ENCODE measurements at places on chromosomes 3 and 15.

GRCh38 chr3:188157971-188158370 is 4.0 kb downstream of the LPP start:
- no peak for DNase-seq

DNA sequence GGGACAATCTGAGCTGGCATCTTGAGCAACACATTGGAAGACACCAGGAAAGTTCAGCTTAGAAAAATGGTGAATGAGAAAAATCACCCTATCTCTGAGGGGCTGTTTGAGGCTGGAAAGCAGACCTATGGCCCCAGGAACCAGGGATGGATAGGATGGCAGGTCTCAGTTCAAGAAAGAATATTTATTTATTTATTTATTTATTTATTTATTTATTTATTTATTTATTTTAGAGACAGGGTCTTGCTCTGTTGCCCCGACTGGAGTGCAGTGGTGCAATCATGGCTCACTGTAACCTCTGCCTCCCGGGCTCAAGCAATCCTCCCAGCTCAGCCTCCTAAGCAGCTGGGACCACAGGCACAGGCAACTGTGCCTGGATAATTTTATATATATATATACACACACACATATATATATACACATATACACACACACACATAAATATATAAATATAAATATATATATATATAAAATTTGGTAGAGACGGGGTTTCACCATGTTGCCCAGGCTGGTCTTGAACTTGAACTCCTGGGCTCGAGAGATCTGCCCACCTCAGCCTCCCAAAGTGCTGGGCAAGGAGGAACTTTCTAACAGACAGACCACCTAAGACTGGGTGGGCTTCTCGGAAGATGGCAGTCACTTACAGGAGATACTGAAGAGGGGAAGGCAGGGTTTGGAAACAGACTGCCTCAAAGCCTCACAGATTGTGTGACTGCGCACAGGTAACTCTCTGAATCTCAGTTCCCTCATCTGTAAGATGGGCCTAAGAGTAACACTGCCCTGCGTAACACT is 29.7 kb downstream of the CCDC13 start:
- DNase-seq, result no peak

GRCh38 chr3:129010310-129010956 is 9.3 kb downstream of the EFCC1 start:
- no peak for DNase-seq

DNA sequence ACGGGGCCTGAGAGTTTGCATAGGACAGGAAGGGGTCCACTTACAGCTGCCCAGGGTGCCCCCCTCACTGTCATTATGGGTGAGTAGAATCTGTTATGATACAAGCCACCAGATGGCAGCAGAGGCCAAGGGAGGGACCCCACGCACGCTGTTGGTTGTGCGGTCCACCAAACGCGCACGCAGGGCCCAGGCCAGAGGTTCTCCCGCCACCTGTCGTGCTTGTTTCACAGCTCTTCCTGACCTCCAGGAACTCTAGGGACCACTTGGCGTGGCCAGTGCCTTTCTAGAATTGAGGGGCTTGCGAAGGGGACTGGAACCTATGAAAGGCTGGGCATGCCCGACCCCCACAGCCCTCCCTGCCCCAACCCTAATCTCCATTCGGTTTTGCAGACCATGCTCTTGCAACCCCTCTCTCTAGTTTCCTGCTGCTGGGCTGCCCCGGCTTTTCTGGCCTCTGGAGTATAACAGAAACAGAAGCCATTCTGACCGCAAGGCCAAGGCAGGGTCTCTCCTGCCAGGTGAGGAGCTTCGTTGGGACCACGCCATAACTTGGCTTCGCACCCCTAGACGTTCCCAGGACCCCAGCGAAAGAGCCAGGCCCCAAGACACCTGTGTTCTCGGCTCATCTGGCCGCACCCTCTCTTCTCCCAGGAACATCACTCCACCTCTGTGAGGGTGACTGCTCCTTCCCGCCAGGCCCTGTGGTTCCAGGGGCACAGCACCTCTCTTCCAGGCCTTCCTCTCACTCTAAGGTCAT is 46.0 kb downstream of the ALDH1L1 start:
- peak; percentile 80 for DNase-seq

DNA sequence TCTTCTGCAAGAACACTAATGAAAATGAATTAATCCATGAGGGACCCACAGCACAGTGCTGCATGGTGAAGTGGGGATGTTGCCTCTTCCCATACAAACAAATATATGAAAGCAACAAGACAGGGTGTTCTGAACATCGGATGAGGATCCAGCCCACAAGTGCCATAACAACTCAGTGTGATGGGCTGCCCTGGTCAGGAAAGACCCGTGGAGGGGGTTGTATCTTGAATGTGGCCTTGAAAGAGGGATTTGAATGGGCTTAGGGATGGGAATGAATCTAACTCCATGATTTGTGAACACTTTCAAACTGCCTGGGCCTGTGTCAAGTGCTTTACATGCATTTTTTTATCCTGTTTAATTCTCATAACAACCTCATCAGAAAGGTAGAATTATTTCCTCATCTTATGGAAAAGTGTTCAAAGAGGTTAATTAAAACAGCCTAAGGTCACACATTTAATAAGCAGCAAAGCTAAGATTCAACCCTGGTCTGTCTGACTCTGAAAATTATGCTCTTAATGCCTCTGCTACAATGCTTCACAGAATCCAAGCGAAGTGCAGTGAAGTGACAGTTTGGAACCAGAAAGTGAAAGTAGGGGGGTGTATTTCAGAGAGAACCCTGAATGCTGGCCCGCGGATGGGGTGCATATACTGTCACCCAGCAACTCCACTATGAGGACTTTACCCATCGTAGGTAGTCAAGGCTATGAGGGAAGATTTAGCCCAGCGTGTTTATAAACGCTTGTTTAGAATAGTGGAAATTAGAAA is 65.6 kb upstream of the HEG1 start:
- DNase-seq, result no peak

- no peak for DNase-seq
These were observed 4.6 kb downstream of the ERICH6 start for GRCh38 chr3:150699068-150699639.

- DNase-seq, result no peak
These were observed 10.7 kb upstream of the CNTN6 start for GRCh38 chr3:1082108-1082507.

DNA sequence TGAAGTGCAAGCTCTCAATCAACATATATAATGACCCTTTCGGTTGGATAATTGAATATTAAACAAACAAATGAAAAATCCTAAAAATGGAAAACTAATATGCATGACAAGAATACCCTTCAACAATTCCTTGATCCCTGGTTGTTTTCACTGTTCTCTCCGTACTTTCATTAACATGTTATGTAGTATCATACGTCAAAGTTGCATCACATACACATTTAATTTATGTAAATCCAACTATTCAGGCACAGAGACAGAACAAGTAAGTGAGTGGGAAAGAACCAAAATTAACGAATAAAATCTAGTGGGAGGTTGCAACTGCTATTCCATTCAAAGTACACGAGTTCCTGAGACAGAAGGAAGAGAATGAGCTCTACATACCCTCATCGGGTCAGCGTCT is 176.0 kb downstream of the SUCLG2 start:
- DNase-seq, result no peak

DNA sequence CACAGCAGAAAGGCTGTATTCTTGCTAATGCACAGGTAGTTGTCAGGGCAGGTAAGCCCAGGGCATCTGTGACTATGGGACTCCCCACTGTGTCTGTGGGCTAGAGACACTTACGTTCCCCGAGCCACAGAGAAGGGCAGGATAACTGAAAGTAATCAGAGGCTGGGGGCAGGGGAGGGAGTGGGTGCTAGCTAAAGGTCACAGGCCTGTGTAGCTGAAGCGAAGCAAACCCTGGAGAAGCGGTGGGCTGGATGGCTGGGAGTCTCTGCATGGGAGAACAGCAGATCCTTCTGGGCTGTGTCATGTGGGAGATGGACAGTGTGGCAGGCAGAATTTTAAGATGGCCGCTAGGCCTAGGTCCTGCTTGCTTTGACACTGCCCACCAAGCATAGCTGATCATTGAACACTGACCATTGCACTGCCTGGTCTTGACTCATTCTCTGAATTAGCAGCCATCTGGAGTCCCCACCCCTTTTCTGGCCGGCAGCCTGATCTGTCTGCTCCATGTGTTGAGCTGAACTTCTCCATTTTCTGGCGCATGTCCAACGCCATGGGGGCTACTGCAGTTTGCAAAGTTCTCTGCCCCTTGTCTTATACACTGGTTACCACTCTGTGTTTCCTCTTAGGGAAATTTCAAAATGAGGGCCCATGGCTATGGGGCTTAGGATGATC is 110.0 kb downstream of the DGKG start:
- DNase-seq, result no peak

- no peak for DNase-seq
These were observed 161.6 kb upstream of the PDZRN3 start for GRCh38 chr3:73786321-73786807.

DNA sequence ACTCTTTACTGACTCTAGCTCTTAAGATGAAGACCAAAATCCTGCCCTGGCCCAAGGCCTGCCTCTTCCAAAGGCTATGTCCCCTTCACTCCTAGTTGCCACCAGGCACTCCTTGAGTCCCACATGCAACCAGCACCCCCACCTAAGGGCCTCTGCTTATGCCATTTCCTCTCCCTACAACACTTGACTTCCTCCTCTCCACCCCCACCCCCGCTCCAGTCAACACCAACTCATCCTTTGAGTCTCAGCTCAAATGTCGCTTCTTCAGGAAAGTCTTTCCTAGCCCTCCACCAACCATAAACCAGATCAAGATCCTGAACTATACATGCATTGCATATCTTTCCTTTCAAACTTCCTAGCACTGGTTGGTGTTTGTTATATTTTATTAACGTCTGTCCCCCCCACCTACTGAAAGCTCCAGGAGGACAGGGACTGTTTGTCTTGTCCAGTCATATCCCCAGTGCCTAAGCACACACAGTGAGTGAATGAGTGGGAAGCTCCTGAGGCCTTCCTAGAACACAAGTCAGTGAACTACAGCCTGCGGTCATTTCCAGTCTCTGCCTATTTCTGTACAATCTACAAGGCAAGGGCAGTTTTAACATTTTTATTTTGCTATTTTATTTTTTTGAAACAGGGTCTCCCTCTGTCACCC is 7.3 kb downstream of the TBC1D2B start:
- peak; percentile 84 for DNase-seq

- no peak for DNase-seq
These were observed 438.8 kb upstream of the TGFBR2 start for GRCh38 chr3:30167541-30168011.
